ENCODE measurements at places on chromosomes 1 and 21.

DNA sequence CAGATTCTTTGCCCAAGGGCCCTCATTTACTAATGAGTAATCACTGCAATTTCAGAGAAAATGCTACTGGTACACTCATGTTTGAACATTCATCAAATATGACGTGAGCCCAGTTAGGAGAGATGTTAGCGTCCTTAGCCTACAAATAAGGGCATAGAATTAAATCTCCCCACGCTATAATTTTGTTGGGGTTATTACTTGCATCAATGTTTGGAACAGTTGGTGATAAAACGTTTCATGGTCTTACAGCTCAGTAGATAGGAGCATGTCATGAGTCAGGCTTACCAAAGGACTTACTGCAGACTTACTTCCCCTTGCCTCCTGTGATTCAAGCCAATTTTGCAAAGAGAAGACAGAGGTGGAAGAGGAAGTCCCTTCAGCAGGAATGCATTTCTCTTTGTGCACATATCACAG lies 304.0 kb downstream of the KIF26B start:
- no peak for DNase-seq

GRCh38 chr1:208101661-208102431 lies 142.3 kb downstream of the PLXNA2 start:
- DNase-seq: no peak

DNA sequence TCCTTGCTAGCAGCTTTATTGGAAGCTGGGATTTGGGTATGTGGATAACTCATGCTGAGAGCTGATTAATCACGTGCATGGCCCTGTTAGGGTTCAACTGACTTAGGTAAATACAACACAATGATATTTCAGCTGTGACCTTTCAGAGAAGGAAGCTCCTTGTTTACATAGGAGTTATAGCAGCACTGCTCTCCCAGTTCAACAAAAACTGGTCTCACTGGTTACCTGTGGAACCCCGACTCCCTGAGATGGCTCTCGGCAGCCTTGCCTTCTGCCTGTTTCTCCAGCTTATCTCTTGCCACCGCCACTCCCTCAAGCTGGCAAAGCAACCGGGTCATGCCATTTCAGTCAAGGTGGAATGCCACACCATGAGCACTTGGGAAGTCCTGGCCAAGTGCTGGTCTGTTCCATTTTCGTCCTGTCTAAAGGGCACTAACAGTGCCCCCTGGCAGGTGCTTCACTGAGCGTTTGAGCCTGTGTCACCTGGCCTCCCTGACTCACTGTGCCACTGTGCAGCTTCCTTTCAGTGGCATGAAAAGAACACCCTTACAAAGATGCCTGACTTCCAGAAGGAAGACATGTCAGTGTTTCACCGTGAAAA lies 31.6 kb downstream of the DOP1B start:
- DNase-seq: no peak

- no peak for DNase-seq
Measured at GRCh38 chr1:26418865-26419349, 8.3 kb downstream of the LIN28A start.

GRCh38 chr1:25435397-25436108 lies 4.9 kb downstream of the MACO1 start:
- no peak for DNase-seq

DNA sequence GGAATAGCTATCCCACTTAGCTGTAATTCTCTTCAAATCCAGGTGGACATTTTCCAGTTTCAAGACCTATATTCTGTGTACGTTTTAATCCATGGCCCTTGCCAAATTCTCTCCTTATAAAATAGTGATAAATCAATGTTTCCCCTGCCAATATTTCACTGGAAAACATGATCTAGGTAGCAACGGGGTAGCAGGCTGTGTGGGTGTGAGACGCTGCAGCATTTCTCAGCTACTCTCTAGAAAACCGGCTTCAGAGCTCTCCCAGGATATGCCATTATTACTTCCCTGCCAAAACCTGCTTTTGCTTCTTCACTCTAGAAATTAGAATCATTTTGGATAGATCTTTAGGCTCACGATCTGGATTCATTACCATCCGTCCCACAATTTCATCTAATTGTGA lies 82.1 kb upstream of the SIPA1L2 start:
- DNase-seq: no peak

- DNase-seq: peak; percentile 70
Measured at GRCh38 chr1:236141447-236142252, 689 bp upstream of the GPR137B start.
